ENCODE measurements at places on chromosomes 1 and 21. TPM values are rescaled to one million over a fixed set of nuclear protein-coding genes. Genes with fewer than 3 reads are reported as not detected.

S100A3 gene
- total RNA-seq, result 9.0 TPM

MYOG gene
- total RNA-seq, result not detected

OR2L2 gene
- not detected for total RNA-seq

VWA5B1 gene
- not detected for total RNA-seq

OPTC gene
- not detected for total RNA-seq

DUSP10 gene
- total RNA-seq, result 13.5 TPM

DYNLT5 gene
- not detected for total RNA-seq

AMPD1 gene
- not detected for total RNA-seq

BMP8B gene
- under 0.01 TPM for total RNA-seq

ADAM30 gene
- total RNA-seq, result not detected

PARP1 gene
- total RNA-seq, result 146 TPM

OR2G6 gene
- not detected for total RNA-seq

CYP4A11 gene
- not detected for total RNA-seq

PLCH2 gene
- total RNA-seq, result 79.0 TPM

HMGCS2 gene
- total RNA-seq, result 0.46 TPM

LCE1C gene
- not detected for total RNA-seq

PTGER3 gene
- total RNA-seq, result not detected

NPPB gene
- total RNA-seq, result not detected

PGLYRP4 gene
- 3.5 TPM for total RNA-seq

RAP1A gene
- total RNA-seq, result 22.9 TPM

REN gene
- total RNA-seq, result not detected

GUCA2A gene
- not detected for total RNA-seq

LY9 gene
- total RNA-seq, result not detected

CYYR1 gene
- total RNA-seq, result 3.2 TPM

SVBP gene
- 19.1 TPM for total RNA-seq

IGFN1 gene
- not detected for total RNA-seq

KLHL12 gene
- 16.4 TPM for total RNA-seq
